IMR-90 (cell line): ENCODE measurements at places on chromosomes 11 and 22. TPM values are rescaled to one million over a fixed set of nuclear protein-coding genes. Genes with fewer than 3 reads are reported as not detected.
A peak's percentile ranks its signal among the peaks of the same experiment; 100 is the strongest.

- no peak overlapping the region for H3K4me3 ChIP-seq
- H3K27me3 ChIP-seq = peaks cover 28% of the 10 kb centered on the region
- H3K27ac ChIP-seq = no peak overlapping the region
- no peaks in the 10 kb centered on the region for H3K36me3 ChIP-seq
These were observed 7.6 kb downstream of the LRRC10B start for GRCh38 chr11:61516191-61516590.

DNA sequence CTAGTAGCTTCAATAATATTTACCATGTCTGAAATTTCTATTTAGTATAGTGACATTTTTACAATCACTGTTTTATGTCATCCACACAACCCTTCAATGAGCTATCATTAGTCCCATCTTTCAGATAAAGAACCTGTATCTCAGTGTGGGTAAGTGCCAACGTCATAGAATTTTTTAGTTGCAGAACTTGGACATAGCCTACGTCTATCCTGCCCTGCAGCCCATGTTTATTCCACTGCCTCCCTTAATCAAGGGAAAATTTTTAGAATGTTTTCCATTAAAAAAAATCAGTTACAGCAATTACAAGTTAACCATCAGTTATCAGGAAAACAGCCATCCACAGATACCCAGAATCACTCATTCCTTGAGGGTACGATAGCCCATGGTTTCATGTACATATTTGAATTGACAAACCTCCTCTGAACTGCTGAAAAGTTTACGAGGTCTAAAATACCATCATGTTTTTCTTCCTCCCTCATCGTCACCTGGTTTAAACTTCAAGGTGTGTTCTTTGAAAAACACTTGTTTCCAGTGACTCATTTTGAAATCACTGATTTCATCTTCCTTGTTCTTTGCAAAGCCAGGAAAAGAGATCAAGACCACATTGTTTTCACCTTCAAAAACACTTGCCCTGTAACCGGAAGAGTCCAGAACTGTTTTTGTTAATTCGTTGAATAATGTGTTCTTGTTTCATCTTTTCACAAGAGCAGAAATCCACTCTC, 100.9 kb downstream of the FAM76B start:
- no peaks in the 10 kb centered on the region for H3K36me3 ChIP-seq
- no peak overlapping the region for H3K27ac ChIP-seq

- DNase-seq = no peak
- H3K27ac ChIP-seq = no peak overlapping the region
- H3K36me3 ChIP-seq = no peaks in the 10 kb centered on the region
- H3K27me3 ChIP-seq = peaks cover 45% of the 10 kb centered on the region
These were observed 109.4 kb upstream of the KIRREL3 start for GRCh38 chr11:127109796-127110480.

DNA sequence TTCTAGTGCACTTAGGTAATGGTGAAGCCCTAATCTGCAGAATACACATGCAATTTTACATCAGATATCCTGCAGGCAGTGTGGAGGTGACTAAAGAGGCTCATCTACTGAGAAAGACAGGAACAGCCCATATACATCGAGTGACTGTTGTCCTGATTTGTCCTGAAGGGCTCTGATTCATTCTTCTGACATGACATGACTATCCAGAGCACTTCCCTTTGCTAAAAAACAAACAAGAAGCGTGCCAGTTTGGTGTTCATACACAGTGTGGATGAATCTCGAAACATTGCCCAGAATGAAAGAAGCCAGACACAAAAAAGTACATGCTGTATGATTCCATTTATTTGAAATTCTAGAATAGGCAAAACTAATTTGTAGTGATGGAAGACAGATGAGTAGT, 48.0 kb upstream of the AMPD3 start:
- no peak overlapping the region for H3K4me3 ChIP-seq
- no peaks in the 10 kb centered on the region for H3K27me3 ChIP-seq
- peak; percentile 63 for DNase-seq
- peaks cover 12% of the 10 kb centered on the region for H3K4me1 ChIP-seq

DNA sequence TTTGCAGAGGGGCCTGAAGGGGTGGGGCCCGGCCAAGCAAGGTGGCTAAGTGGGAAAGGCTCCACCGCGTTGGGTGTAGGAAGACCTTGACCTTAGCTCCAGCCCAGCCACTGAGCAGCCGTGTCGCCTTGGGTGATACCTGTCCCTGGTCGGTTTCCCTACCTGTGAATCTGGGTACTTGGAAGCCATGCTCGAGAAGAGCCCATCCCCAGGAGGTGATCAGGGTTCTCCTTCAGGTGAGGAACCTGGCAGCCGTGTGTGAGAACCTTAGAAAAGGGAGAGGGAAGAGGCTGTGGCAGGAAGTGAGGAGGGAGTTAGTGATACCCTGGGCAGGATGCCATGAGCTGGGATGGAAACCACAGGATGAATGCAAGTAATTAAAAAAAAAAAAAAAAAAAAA, 21.6 kb downstream of the PPARA start:
- peaks cover 12% of the 10 kb centered on the region for H3K4me1 ChIP-seq
- DNase-seq = peak; percentile 74
- no peaks in the 10 kb centered on the region for H3K27me3 ChIP-seq

DNA sequence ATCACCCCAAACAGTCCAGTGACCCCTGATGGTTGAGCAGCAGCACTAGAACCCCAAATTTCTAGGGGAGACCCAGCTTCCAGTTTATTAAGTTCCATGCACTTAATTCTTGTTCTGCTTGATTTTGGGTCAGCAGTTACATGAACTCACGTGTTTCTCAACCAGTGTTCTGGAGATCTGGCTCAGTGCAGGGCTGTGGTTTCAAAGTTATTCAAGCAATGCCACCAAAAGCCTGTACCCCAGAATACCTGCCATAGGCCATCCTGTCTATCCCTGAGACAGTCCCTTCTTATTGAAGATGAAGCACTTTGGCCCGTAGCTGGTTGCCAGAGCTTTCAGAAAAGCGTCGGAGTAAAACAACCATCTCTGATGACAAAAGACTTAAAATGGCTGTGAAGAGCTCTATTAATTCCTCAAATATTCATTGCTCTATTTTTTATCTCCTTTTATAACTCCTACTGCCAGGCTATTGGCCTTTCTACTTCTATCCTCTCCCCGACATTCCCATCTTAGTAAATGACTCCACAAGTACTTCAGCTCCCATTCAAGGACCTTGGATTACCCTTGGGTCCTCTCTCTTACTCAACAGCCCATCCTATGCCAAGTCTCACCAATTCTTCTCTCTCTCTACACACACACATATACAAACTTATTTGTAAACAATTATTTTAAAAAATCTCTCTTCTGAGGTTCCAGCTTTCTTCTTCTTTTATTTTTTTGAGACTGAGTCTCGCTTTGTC, 18.0 kb upstream of the VPREB1 start:
- DNase-seq = no peak
- no peak overlapping the region for H3K27ac ChIP-seq
- H3K4me1 ChIP-seq = no peaks in the 10 kb centered on the region
- H3K27me3 ChIP-seq = peaks cover 15% of the 10 kb centered on the region
- no peak overlapping the region for H3K4me3 ChIP-seq
- H3K36me3 ChIP-seq = no peaks in the 10 kb centered on the region

GRCh38 chr22:48403521-48404403, 1423.9 kb downstream of the BRD1 start:
- H3K4me3 ChIP-seq = no peak overlapping the region
- no peaks in the 10 kb centered on the region for H3K27me3 ChIP-seq
- H3K4me1 ChIP-seq = no peaks in the 10 kb centered on the region
- no peaks in the 10 kb centered on the region for H3K36me3 ChIP-seq
- no peak for DNase-seq

GRCh38 chr11:132111316-132111715, 740.9 kb downstream of the NTM start:
- peak overlapping the region; percentile 82 for H3K27ac ChIP-seq
- H3K4me3 ChIP-seq = no peak overlapping the region
- peaks cover 10% of the 10 kb centered on the region for H3K4me1 ChIP-seq
- peak; percentile 39 for DNase-seq
- H3K27me3 ChIP-seq = no peaks in the 10 kb centered on the region
- H3K36me3 ChIP-seq = no peaks in the 10 kb centered on the region

GRCh38 chr22:49423125-49423650, 404.5 kb downstream of the BRD1 start:
- no peak for DNase-seq
- H3K27me3 ChIP-seq = no peaks in the 10 kb centered on the region
- no peaks in the 10 kb centered on the region for H3K4me1 ChIP-seq
- H3K27ac ChIP-seq = no peak overlapping the region

DNA sequence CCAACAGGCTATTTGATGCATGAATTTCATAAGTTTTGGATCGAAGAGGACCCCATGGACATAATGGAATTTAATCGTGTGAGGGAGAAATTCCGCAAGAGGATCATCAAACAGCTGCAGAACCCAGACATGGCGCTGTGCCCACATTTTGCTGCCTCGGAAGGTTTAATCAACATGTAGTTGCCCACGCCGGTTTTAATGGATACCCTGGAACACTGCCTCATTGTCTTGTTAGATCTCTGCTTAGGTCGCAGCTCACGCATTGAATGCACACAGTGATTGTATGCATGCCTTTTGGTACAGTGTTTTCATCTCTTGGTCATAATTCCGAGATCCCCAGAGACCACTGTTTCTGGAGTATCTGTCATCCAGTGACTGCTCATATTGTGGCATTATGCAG, 46.8 kb downstream of the SLN start:
- no peak for DNase-seq
- H3K36me3 ChIP-seq = no peaks in the 10 kb centered on the region
- H3K27me3 ChIP-seq = peaks cover 2% of the 10 kb centered on the region; the same call in 1 of the 2 replicates
- H3K4me1 ChIP-seq = no peaks in the 10 kb centered on the region
- no peak overlapping the region for H3K27ac ChIP-seq

GRCh38 chr11:63917692-63918506, 935 bp upstream of the RCOR2 start:
- no peak for DNase-seq
- H3K4me3 ChIP-seq = peak overlapping the region; percentile 36
- peaks cover 7% of the 10 kb centered on the region; the same call in 1 of the 2 replicates for H3K27me3 ChIP-seq

GRCh38 chr11:73784734-73785133, 2.9 kb upstream of the MRPL48 start:
- no peak for DNase-seq
- no peaks in the 10 kb centered on the region for H3K36me3 ChIP-seq
- H3K27ac ChIP-seq = no peak overlapping the region
- H3K27me3 ChIP-seq = no peaks in the 10 kb centered on the region
- H3K4me3 ChIP-seq = no peak overlapping the region

DEUP1 gene
- total RNA-seq = not detected in 2 replicates

ZNF214 gene
- 2.5 and 3.1 TPM in 2 replicates for total RNA-seq

C11orf16 gene
- not detected in 2 replicates for total RNA-seq
